ENCODE measurements at places on chromosomes 12 and 14. TPM values are rescaled to one million over a fixed set of nuclear protein-coding genes. Genes with fewer than 3 reads are reported as not detected.

Gene LAG3
- 13.1 TPM for total RNA-seq

Gene DPF3
- 7.4 TPM for total RNA-seq

Gene KCNMB4
- total RNA-seq: 0.50 TPM

Gene ADAM21
- not detected for total RNA-seq

Gene SLC25A21
- not detected for total RNA-seq

Gene GUCY2C
- not detected for total RNA-seq

Gene RALGAPA1
- 35.6 TPM for total RNA-seq

DNA sequence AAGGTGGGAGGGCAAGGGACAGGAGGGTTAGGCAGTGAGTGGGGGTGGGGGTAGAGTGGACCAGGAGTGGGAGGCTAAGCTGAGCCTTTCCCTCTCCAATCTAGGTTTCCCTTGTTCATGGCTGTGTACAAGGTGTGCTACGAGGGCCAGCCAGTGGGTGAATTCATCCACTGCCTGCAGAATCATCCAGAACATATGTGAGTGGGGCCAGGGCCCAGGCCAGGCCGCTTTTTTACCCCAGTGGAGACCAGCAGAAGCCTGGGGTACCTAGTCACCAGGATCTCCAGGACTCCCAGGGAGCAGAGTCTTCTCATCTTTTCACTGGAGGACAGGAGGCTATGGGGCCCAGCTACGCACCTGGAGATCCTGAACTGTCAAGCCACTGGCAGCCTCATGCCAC is 2.7 kb upstream of the COX14 start:
- H3K4me3 ChIP-seq: no peak overlapping the region
- H3K4me1 ChIP-seq: peaks cover 19% of the 10 kb centered on the region
- no peak for DNase-seq

DNA sequence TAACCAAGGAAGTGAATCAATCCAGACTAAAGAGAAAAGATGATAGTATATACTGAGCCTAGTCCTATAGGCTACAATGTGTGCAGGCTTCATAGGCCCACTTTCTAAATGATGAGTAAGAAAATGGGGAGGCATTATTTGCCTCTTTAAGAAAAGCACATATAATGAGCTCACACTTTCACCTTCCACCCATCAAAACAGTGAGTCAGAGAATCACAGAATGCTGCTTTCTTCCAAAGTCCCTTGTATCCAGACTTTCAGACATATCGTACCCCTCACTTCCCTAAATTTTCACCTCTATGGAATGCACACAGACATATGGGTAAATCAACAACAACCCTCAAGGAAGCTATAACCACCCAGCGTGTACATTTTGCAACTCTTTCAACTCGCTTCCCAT is 286.4 kb upstream of the PRKD1 start:
- no peak for DNase-seq
- no peak overlapping the region for H3K27ac ChIP-seq
- H3K4me1 ChIP-seq: no peaks in the 10 kb centered on the region
- no peaks in the 10 kb centered on the region for H3K36me3 ChIP-seq
- H3K27me3 ChIP-seq: no peaks in the 10 kb centered on the region

GRCh38 chr14:22458737-22459136 is 130.3 kb downstream of the DAD1 start:
- H3K36me3 ChIP-seq: no peaks in the 10 kb centered on the region
- no peaks in the 10 kb centered on the region for H3K27me3 ChIP-seq
- H3K4me1 ChIP-seq: no peaks in the 10 kb centered on the region
- no peak overlapping the region for H3K27ac ChIP-seq

GRCh38 chr12:128367961-128368360 is 101.0 kb downstream of the TMEM132C start:
- H3K27ac ChIP-seq: no peak overlapping the region
- H3K36me3 ChIP-seq: no peaks in the 10 kb centered on the region
- no peak overlapping the region for H3K4me3 ChIP-seq
- no peaks in the 10 kb centered on the region for H3K4me1 ChIP-seq
- peaks cover 11% of the 10 kb centered on the region for H3K27me3 ChIP-seq

DNA sequence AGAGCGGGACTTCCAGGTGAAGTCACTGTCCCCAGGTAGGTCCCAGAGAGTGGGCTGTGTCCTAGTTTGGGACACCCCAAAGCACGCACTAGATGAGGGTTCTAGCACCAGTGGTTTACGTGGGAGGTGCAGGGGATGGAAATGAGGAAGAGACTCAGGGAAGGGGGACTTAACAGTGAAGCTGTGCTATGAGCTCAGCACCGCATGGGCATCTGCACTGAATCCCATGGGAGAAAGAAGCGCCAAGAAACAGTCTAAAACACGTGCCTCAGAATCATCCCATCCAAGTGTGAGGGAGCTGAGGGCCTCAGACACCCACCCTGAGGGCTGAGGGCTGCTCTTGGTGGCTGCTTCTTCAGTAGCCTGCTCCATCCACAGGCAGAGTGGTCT is 71.5 kb upstream of the ZFP36L1 start:
- H3K4me1 ChIP-seq: peaks cover 1% of the 10 kb centered on the region
- H3K36me3 ChIP-seq: no peaks in the 10 kb centered on the region
- no peaks in the 10 kb centered on the region for H3K27me3 ChIP-seq
- no peak overlapping the region for H3K27ac ChIP-seq
- no peak for DNase-seq
- H3K4me3 ChIP-seq: no peak overlapping the region

GRCh38 chr14:24339284-24340151 is at the start of gene RIPK3:
RIPK3 (minus strand) TSS chr14:24339991; CDS start chr14:24339826, 165 bp downstream.
- peaks cover 30% of the 10 kb centered on the region for H3K36me3 ChIP-seq
- peaks cover 31% of the 10 kb centered on the region for H3K27me3 ChIP-seq
- H3K27ac ChIP-seq: peak within 1 kb of the TSS; percentile 95
- peaks cover 35% of the 10 kb centered on the region for H3K4me1 ChIP-seq

GRCh38 chr12:20274008-20274407 is 94.3 kb upstream of the PDE3A start:
- H3K4me3 ChIP-seq: no peak overlapping the region
- H3K4me1 ChIP-seq: no peaks in the 10 kb centered on the region
- no peaks in the 10 kb centered on the region for H3K27me3 ChIP-seq

DNA sequence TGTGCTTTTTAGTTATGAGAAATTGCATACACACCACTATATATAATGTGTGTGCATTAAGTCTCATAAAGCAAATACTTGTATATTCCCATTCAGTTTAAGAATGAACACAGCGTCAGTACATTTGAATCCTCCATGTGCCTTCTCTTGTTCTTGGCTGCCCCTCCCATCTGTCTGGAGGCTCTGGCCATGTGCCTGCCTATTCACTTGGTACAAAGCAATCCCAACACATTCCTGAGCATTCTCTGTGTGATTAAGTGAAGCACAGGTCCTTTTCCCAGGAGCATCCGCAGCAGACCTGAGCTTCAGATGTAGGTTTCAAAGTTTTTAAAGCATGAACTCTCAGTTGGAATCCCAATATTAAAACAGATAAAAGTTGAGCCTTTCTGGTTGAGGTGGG is 58.7 kb downstream of the POLR3B start:
- DNase-seq: no peak
- H3K4me1 ChIP-seq: no peaks in the 10 kb centered on the region
- H3K36me3 ChIP-seq: peaks cover 4% of the 10 kb centered on the region
- H3K4me3 ChIP-seq: no peak overlapping the region
- no peaks in the 10 kb centered on the region for H3K27me3 ChIP-seq

DNA sequence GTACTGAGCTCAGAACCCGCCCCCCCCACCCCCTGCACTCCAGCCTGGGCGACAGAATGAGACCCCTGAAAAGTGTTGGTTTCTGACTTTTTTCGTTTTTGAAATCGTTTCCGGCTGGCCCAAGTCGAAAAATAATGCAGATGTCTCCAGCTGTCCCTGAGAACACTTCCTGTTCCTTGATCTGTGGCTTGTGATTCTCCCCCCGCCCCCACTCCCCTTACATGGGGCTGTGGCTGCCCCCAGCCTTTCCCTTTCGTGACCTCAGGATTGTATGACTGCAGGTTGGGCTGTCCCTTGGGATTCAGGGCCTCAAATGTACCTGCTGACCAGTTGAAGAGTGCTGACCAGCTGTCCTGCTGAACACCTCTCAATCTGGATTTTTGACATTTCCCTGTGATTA is 34.1 kb downstream of the NOC4L start:
- peaks cover 36% of the 10 kb centered on the region for H3K4me1 ChIP-seq
- peaks cover 1% of the 10 kb centered on the region for H3K36me3 ChIP-seq
- H3K27ac ChIP-seq: peak overlapping the region; percentile 92
- H3K4me3 ChIP-seq: peak overlapping the region; percentile 75
- no peak for DNase-seq

GRCh38 chr14:86373886-86374285 is 843.9 kb downstream of the FLRT2 start:
- DNase-seq: no peak
- H3K27ac ChIP-seq: no peak overlapping the region
- no peaks in the 10 kb centered on the region for H3K4me1 ChIP-seq
- no peak overlapping the region for H3K4me3 ChIP-seq
- H3K27me3 ChIP-seq: no peaks in the 10 kb centered on the region

- DNase-seq: no peak
- peaks cover 2% of the 10 kb centered on the region for H3K4me1 ChIP-seq
- H3K4me3 ChIP-seq: no peak overlapping the region
- H3K36me3 ChIP-seq: peaks cover 19% of the 10 kb centered on the region
- no peak overlapping the region for H3K27ac ChIP-seq
- H3K27me3 ChIP-seq: no peaks in the 10 kb centered on the region
Observed at GRCh38 chr14:63454863-63455622, 88.1 kb downstream of the PPP2R5E start.

GRCh38 chr12:57214398-57214781 is 2.2 kb upstream of the NXPH4 start:
- DNase-seq: peak; percentile 76
- H3K4me3 ChIP-seq: no peak overlapping the region
- H3K36me3 ChIP-seq: no peaks in the 10 kb centered on the region
- H3K27ac ChIP-seq: no peak overlapping the region
- peaks cover 39% of the 10 kb centered on the region for H3K4me1 ChIP-seq
- H3K27me3 ChIP-seq: peaks cover 53% of the 10 kb centered on the region

- peaks cover 22% of the 10 kb centered on the region for H3K36me3 ChIP-seq
- peak overlapping the region; percentile 21 for H3K27ac ChIP-seq
- H3K4me3 ChIP-seq: no peak overlapping the region
- H3K27me3 ChIP-seq: no peaks in the 10 kb centered on the region
Observed at GRCh38 chr12:68479261-68479895, 131.3 kb upstream of the RAP1B start.

DNA sequence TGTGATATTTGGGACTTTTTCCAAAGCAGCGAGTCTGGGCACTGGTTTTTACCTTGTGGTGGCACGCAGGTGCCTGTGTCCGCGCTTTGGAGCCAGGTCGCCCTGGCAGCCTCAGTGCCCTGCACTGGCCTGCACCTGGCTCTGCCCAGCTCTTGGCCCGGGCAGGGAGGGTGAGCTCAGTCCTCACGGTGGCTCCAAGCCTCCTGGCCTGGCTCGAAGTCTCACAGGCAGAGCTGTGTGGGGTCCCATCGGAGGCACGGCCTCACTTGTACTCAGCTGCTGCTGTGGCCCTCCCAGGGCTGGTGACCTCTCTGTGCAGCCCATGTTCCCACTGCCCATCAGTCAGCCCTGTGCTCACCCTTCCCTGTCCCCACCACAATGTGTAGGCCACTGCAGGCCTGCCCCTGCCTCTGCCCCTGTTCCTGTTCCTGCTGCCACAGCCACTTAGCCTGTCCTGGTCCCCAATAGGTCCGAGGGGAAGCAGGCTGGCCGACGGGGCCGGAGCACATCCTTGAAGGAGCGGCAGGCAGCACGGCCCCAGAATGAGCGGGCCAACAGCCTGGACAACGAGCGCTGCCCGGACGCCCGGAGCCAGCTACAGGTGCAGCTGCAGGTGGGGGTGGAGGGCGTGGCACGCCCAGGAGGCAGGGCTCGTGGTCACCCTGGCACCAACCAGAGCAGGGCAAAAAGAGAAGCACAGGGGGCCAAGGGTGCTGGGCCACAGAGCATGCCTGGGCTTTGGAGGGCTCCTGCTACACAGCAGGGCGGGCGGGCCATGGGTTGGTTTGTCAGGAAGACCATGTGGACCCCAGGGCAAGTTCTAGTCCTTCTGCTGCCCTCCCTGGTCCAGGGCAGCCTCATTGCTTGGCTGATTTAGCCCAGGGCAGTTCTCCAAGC is 16.6 kb upstream of the TEX22 start:
- no peak for DNase-seq
- H3K4me1 ChIP-seq: no peaks in the 10 kb centered on the region
- H3K27ac ChIP-seq: no peak overlapping the region

DNA sequence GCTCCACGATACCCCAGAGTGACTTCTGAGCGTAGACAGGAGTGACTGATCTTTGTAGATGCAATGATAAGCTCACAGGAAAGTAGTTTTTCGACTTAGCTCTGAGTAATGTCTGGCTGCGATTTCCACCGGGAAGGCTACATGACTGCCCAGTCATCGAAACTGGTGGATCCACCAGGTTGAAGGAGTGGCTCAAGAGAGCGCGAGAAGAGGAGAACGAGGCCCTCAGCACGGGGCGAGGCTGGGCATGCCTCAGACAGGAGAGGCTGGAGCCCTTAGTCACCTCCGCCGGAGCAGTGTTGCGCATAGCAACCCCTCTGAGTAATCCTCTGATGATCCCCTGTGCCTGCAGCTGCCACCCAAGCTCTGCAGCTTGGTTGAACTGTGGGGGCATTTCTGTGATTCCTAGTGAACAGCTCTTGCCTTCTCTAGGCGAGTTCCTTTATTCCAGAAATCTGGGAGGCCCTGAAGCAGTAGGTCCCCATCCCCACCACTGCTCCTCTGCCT is 25.6 kb downstream of the ELK3 start:
- DNase-seq: no peak
- no peak overlapping the region for H3K4me3 ChIP-seq
- H3K4me1 ChIP-seq: peaks cover 23% of the 10 kb centered on the region
- H3K36me3 ChIP-seq: peaks cover 34% of the 10 kb centered on the region
- H3K27ac ChIP-seq: no peak overlapping the region

GRCh38 chr12:1691123-1692007 is 495 bp downstream of the ADIPOR2 start:
- H3K4me1 ChIP-seq: peaks cover 46% of the 10 kb centered on the region
- peaks cover 3% of the 10 kb centered on the region for H3K27me3 ChIP-seq
- peak overlapping the region; percentile 92 for H3K27ac ChIP-seq
- DNase-seq: peak; percentile 27
- peaks cover 10% of the 10 kb centered on the region for H3K36me3 ChIP-seq

All from activated CD4-positive, alpha-beta T cell treated with anti-CD3 and anti-CD28 coated beads, Interleukin-2, amount 10 ng/mL, durations not matched to agents 7 days and 5 days (primary cell).